Fibroblast of mammary gland (primary cell): ENCODE measurements at places on chromosomes 16 and 17.

DNA sequence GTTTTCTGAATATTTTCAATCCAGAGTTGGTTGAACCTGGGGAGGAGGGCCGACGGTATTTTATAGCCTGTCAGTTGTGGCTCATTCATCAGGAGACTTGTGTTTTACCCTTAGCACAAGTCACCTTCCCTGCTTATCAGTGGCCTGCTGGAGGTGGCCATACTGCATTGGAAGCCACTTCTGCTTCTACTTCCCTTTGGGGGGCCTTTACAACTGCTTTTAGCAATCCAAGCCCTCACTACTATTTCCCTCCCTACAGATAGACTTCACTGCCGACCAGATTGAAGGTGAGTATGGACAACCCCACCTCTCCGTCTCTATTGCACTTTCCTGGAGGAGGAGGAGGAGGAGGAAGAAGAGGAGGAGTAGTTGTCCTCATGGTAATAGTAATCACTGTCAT lies 4.4 kb downstream of the MYL4 start:
- no peak for DNase-seq

DNA sequence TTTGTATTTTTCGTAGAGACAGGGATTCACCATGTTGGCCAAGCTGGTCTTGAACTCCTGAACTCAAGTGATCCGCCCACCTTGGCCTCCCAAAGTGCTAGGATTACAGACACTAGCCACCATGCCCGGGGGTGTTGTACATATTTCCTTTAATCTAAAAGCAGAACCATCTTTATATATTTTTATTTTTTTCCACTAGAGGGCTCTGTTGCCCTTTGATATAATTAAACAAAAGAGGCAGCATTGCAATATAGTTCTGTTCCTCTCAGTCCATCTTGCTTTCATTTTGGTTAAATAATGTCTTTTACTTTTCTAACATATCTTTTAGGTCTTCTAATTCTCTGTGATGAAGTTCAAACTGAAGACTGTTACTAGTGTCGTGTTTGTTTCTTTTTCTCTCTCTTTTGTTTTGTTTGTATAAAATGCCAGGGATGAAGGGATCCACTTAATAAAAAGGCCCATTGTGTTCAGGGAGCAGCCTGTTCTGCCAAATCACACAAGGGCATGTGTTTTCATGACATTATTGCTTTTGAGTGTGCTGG lies 23.4 kb downstream of the WWOX start:
- peak; percentile 66 for DNase-seq

- no peak for DNase-seq
Observed at GRCh38 chr17:16434662-16435061, 19.3 kb downstream of the TRPV2 start.

DNA sequence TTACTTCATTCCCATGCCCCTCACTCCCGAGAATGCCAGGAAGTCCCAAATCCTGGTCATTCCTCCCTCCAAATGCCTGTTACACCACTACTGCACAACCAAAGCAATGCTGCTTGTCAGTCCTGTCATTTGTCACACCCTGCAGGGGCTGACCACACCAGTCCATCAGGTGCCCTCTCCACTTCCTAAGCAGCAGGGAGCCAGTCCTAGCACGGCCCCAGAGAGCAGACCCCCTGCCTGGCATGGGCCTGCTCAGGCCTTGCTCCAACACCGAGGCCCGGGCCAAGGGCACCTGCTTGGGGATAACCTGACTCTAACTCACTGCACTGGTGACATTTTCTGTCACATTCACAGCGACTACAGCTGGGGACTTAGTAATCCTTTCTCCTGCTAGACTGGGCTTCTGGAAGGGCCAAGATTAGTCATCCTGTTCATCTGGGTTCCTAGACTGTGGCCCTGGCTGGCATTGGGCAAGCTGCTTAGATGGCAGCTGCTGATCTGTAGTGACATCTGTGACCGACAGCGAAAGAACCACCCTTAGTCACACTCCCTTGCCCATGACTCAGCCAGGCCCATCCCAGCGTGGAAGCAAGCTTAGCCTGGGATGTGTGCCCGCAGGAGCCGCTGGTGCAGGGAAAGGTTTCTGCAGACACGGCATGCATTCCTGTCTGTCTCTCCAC lies 5.4 kb downstream of the ALYREF start:
- peak; percentile 56 for DNase-seq

GRCh38 chr17:67676305-67676704 lies 41.4 kb upstream of the NOL11 start:
- no peak for DNase-seq

GRCh38 chr16:80720804-80721371 lies 83.5 kb downstream of the CDYL2 start:
- DNase-seq, result peak; percentile 19

- DNase-seq, result no peak
Observed at GRCh38 chr17:81968850-81969812, 8.1 kb upstream of the NOTUM start.

DNA sequence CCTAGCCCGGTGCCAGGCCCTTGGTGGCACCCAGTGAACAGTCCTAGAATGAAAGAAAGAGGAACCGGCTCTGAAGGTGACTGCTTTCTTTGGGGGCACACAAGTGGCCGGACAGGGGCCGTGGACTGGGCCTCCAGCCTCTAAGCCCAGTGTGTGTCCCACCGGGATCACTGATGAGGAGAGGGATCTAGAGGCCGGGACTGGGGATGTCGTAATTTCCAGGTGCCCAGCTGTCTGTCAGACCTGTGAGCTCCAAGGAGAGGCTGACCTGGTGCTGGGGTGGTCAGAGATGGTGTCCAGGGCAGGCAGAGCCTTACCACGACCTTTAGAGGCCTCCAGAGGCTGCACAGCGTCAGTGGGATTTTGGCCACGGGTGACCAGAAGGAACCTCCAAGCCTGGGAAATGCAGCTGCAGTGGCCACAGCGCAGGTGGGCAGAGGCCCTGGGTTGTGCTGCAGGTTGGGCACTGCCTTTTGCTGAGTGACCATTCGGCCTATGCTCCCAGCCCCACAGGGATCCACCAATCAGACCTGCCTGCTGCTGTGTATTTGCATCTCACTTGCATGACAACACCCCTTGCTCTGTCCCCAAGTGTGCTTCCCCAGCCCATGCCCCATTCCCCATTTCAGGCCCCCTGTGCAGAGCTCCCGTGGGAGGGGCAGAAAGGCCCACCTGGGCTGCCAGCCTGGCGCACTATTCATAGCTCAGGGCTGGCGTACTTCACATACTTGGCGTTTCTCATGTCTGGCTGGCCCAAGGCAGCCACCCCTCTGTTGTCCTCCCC lies 12.5 kb downstream of the ARHGAP23 start:
- no peak for DNase-seq

DNA sequence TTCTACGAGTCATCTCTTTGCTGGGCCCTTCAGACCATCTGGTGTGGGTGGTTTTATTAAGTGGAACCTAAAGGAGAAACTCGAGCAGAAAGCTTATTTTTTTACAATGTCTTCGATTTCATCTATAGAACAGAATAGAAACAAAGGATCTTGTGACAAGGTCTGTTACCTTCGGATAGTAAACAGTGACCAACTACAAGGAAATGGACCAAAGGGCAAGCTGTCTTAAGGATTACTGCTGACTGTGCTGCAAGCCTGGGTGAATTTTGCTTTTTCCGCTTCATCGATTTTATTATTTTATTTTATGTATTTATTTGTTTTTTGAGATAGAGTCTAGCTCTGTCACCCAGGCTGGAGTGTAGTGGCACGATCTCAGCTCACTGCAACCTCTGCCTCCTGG lies 348.9 kb upstream of the ERCC4 start:
- DNase-seq, result no peak

DNA sequence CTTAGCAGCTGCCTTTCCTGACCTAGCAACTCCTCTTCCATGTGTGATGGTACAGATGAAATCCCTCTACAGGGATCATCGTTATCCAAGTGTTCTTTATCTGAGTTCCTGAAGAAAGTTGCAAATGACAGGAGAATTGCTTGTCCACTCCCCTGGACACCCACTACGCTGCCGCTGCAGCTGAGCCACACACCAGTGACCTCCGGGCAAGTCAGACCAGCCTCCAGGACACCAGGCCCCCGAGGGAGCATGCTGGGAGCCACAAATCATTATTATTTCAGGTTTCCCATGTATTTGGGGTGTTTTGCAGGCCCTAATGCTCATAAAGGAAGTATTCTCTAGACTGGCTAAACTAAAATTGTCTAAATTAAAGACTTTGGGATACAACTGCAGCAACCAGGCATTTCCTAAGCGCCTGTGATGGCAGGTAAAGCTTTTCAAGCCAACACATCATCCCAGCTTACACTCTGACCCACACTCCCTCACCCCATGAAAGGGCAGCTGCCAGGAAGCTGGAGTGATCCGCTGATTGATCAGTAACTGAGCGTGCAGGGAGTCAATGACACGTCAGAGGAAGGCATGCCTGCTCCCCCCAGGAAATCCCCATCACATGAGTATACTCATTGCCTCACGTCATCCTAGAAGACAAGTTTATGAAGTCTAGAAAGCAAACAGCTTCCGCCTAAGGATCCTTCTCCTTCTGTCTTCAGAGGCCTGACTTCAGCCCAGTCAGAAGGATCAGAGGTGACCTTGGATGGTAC lies 14.4 kb downstream of the FA2H start:
- DNase-seq, result peak; percentile 38

- peak; percentile 6 for DNase-seq
Observed at GRCh38 chr17:49414271-49414621, 436 bp downstream of the PHB1 start.

DNA sequence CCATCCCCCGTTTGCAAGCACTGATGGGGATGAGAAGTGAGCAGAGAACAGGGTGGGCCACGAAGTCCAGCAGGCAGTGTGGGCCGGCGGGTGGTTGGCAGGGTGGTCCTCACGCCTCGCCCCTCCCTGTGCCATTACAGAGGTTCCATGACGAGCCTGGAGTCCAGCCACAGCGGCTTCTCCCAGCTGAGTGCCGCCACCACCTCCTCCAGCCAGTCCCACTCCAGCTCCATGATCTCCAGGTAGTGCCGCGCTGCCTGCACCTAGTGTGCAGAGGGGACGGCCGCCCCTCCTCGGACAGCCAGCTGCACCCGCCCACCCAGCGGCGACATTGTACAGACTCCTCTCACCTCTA lies 73.0 kb downstream of the SEC14L1 start:
- DNase-seq, result no peak

GRCh38 chr16:75648265-75649076 lies 898 bp downstream of the TERF2IP start:
- DNase-seq, result peak; percentile 68

DNA sequence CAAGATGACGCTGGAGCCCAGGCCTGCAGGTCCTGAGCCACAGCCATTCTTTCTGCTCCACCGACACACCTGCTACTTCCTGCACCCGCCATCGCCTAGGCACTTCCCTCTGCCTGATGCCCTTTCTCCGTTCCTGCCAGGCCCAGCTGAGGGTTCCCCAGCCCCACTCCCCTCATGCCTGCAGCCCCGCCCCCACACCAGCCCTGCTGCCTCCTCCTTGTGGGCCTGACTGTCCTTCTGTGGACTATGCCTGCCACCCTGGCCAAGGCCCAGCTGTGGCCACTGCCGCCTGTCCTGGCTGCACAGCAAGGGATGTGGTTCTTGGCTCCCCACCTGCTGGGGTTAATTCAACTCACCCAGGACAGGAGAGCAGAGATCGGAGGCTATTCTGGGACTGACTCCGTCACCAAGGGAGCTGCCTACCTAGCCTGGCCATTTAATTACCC lies 7.5 kb downstream of the NATD1 start:
- DNase-seq, result no peak

DNA sequence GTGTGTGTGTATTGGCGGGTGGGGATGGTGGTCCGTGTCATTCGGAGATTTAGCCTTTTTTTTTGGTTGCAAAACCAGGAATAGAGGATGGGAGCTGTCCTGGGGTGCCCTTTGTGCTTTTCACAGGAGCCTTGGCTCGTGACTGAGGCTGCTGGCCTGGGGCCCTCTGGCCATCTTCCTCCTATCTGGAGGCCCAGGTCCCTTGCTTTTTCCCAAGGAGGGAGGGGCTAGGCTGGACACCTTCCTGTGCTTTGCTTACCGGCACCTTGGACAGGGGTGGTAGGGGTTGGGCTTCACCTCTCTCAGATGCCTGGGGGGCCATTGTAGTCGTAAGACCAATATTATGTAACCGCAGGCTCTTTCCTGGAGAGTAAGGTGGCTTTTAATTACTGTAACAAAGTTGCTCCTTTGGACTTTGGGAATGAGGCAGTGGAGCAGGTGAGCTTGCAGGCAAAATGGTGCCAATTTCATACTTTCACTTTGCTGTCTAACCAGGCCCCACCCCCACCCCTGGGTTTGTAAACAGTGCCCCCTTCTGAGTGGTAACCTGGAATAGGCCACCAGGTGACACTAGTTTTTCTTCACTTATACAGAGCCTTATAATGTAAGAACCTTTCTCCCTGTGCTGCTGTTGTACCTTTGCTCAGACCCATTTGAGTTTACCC lies 1.2 kb downstream of the DYNLL2 start:
- peak; percentile 11 for DNase-seq

DNA sequence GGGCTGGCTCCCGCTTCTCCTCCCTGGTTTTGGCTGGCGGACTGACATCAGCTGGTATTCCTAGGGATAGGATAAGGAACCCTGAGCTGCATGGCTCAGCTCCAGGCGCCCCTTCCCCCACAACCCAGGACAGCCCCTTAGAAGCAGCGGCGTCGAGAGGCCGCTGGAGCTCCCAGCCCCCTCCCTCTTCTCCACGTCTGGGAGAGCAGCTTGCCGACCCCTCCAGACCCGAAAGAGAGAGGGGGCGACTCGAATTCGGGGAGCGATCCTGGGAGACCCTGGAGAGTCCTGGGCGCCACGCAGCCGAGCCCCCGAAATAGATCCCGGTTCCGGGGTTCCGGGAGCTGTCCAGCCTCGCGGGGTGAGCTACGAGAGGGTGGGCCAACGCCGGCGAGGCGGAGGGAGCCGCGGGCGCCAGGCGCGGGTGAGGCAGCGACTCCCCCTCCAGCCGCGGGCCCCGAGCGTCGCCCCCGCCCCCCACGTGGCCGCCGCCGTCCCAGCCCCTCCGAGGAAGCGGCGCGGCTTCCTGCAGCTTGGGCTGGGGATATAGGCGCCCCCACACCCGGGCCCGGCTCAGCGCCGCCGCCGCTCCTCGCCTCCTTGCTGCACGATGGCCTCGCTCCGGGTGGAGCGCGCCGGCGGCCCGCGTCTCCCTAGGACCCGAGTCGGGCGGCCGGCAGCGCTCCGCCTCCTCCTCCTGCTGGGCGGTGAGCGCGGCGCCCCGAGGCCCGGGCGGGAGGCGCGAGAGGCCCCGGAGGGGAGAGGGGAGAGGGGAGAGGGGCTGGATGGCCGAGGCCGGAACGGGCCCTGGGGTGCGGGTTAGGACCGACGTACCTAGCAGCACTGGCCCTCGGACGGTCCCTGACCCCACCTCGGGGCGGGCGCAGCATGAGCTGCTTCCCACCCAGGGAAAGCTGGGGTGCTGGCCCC lies at the start of gene RAMP2:
RAMP2 (plus strand) TSS at position 576 of the 930 bp plus-strand sequence; CDS start at position 611, 35 bp downstream.
- DNase-seq, result no peak

- peak; percentile 11 for DNase-seq
Observed at GRCh38 chr16:56269811-56270684, 78.8 kb downstream of the GNAO1 start.
